NCI-H2029 treated with DMSO at 0.1 percent for 48 hours (cell line): ENCODE measurements at places on chromosomes 16 and 17.

DNA sequence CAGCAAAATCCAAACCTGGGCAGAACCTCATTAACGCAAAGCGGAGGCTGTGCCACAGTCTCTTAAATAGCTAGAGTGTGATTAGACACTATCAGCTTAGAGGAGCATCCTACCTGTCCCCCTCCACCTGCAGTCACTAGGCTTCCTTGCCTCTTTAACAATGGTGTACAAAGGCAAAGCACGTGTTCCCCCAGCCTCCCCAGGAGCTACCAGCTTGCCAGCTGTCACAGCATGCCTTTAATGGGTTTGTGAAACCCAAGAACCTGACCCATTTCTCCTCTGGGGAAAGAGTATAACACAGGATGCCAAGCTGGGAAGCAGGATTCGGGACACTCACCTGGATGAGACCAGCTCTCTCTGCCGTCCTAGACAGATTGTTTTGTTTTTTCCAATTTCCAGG lies 37.2 kb upstream of the TBX2 start:
- no peak for DNase-seq

DNA sequence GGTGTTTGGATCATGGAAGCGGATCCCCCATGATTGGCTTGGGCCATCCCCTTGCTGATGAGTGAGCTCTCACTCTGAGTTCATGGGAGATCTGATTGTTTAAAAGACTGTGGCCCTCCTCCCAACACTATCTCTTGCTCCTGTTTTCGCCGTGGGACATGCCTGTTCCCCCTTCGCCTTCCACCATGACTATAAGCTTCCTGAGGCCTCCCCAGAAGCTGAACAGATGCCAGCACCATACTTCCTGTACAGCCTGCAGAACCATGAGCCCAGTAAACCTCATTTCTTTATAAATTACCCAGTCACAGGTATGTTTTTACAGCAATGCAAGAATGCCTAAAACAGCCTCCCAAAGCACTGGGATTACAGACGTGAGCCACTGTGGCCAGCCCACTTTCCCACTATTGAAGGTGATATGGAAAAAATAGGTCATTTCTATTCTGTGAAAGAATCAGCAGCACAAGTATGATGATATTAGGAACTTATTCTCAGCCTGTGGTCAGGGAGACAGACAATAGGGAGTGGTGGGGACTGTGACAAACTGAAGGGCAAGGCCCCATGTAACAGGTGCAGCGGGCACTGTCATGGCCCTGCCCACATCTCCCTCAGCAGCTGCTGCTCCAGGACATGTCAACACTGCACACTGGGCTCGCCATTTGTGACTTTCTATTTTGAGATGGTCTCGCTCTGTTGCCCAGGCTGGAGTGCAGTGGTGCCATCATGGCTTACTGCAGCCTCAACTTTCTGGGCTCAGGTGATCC lies 33.7 kb upstream of the LITAF start:
- no peak for DNase-seq

GRCh38 chr17:10614536-10615155 lies 42.5 kb downstream of the MYH3 start:
- no peak for DNase-seq

DNA sequence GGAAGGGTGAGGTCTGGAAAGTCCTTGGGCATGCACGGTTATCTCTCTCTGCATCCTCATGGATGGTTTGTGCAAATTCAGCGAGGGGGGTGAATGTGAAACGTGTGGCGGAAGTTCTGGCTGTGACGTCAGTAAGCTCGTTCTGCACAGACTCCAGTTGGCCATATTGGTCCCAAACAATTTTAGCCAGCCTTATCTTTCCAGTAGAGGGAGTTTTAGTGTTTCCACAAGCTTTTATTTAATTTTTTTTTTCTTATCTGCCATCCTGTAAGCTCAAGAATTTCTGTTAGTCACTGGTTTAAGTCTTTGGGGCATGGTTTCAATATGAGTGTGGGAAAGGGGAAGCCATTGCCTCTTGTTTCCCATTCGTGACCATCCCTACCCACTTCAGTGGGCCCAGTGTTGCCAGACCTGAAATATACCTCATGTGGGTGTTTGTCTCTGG lies 39.0 kb downstream of the HLF start:
- DNase-seq, result no peak
